ENCODE measurements at places on chromosomes 12 and 14. TPM values are rescaled to one million over a fixed set of nuclear protein-coding genes. Genes with fewer than 3 reads are reported as not detected.

The SERPINA1 gene
- total RNA-seq, result not detected

DNA sequence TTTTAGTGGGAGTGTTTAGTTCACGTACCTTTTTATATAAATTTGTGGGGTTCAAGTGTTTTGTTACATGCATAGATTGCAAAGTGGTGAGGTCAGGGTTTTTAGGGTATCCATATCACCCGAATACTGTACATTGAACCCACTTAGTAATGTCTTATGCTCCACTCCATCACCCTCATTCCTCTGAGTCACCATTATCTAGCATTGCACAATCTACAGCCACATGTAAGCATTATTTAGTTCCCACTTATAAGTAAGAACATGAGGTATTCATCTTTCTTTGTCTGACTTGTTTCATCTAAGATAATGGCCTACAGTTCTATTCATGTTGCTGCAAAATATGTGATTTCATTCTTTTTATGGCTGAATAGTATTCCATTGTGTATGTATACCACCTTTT is 583.7 kb upstream of the LRFN5 start:
- no peaks in the 10 kb centered on the region for H3K36me3 ChIP-seq
- no peaks in the 10 kb centered on the region for H3K27me3 ChIP-seq
- H3K4me3 ChIP-seq, result no peak overlapping the region
- no peaks in the 10 kb centered on the region for H3K4me1 ChIP-seq

- H3K4me1 ChIP-seq, result peaks cover 19% of the 10 kb centered on the region
- no peak overlapping the region for H3K27ac ChIP-seq
- H3K4me3 ChIP-seq, result peak overlapping the region; percentile 33
- no peaks in the 10 kb centered on the region for H3K27me3 ChIP-seq
- peaks cover 18% of the 10 kb centered on the region for H3K36me3 ChIP-seq
- no peak for DNase-seq
These were observed 46.7 kb downstream of the WBP11 start for GRCh38 chr12:14756334-14757143.

- H3K27ac ChIP-seq, result no peak overlapping the region
- no peaks in the 10 kb centered on the region for H3K4me1 ChIP-seq
- peak; percentile 35 for DNase-seq
- peaks cover 5% of the 10 kb centered on the region for H3K27me3 ChIP-seq
These were observed 70.1 kb downstream of the PHETA1 start for GRCh38 chr12:111298582-111299436.
